Activated T-helper 1 cell treated with Interleukin-2 at 50 U/mL for 16 hours (primary cell): ENCODE measurements at places on chromosomes 12 and 14.

DNA sequence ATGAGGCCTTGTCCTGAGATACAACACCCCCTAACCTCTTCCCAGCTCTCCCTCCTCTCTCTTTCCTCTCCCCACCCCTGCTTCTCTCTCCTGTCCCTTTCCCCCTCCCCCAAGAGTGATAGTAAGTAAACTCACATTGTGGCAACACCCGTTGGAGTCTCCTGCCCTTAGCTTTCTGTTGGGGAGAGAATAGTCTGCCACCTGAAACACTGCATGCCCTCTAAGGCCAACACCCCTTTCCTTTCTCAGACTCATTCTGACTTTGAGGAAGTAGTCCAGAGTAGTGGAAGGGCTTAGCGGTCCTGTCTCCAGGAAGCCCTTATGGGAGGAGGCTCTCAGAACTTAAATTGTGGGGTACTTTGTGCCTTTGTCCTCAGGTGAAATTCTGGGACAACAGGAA lies 95.2 kb downstream of the PRKCH start:
- no peak for DNase-seq

DNA sequence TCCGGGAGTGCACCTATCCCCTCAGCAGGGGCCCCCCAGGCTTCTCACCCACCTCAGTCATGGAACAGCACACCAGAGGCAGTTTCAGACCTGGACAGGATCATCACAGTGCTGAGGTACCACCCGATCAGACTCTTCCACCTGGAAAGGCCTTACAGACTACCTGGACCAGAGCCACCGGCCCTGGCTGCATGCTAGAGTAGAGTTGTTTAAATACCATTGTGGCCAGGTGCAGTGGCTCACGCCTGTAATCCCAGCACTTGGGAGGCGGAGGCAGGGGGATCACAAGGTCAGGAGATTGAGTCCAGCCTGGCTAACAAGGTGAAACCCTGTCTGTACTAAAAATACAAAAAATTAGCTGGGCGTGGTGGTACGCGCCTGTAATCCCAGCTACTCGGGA lies 61.5 kb downstream of the TSPAN11 start:
- no peak for DNase-seq

- DNase-seq, result no peak
Measured at GRCh38 chr12:46459111-46459510, 86.5 kb upstream of the SLC38A2 start.

- DNase-seq, result no peak
Measured at GRCh38 chr12:50221228-50222008, 54.2 kb upstream of the CERS5 start.

DNA sequence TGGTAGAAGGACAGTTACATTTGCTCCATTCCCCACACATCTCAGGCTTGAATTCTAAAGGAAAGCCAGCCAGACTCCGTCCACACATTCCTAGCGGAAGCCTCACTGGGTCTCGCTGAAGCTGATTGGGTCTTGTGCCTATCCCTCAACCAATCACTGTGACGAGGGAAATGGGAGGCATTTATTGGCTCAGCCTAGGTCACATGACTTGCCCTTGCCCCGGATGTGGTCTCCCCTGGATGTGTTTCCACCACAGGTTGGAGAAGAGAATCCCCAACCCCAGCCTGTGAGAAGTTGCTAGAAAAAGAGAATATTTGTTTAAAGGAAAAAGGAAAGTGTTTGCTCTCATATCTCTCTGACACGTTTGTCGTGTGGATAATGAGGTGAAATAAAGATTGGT lies 93.4 kb downstream of the C12orf75 start:
- DNase-seq, result no peak

DNA sequence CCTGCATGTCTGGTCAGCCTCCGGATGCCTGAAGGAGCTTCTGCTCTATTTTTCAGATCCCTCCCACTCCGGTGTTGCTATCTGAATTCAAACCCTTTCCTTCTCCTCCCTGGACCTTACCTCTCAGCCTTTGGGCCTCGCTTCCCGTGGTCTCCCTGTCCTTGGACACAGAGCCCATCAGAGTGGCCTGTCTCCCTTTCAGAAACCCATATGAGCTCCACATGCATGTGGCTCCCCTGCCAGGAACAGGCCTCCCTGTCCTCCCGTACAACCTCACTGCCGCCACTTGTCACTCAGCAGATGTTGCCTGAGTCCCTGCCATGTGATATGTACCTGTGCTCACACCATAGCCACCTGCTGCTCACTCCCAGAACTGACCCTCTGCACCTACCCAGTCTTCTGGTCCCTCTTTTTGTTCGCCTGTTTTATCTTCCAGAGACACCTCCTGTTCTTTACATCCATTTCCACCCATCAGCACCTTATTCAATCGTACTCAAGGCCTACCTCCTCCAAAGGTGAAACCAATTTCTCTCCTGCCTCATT lies 182.5 kb downstream of the ZFP36L1 start:
- DNase-seq, result no peak

DNA sequence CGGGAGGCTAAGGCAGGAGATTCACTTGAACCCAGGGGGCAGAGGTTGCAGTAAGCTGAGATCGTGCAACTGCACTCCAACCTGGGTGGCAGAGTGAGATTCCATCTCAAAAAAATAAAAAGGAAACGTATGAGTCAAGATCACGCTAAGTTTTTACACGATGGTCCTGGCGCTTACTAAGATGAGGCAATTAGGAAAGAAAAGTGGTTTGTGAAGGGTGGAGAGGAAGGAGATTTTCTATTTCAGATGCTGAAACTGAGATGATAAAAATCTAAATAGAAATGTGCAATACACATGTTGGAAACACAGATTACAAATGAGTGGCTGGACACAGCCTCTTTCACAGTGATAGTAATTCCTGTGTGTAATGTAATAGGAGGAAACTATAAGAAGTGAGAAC lies 63.2 kb downstream of the KDM5A start:
- DNase-seq, result no peak

DNA sequence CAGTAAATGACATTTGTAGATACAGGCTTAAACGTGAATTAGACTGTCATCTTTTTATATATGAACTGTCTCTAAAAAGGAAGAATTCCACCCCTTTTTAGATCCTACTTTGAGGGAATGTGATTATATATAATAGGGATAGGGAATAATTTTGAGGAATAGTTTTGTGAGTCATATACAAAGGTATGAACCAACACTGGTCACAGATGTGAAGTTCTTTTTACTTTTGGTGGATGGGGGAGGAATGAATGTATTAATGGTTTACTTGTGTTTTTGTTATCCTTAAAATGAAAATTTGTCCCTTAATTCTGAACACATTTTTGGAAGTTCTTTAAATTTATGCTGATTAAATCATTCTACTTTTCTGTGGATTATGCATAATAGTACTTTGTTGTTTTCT lies 30.4 kb downstream of the FRS2 start:
- no peak for DNase-seq

- DNase-seq, result peak; percentile 10
Measured at GRCh38 chr12:75722714-75723200, 211.3 kb upstream of the KRR1 start.

DNA sequence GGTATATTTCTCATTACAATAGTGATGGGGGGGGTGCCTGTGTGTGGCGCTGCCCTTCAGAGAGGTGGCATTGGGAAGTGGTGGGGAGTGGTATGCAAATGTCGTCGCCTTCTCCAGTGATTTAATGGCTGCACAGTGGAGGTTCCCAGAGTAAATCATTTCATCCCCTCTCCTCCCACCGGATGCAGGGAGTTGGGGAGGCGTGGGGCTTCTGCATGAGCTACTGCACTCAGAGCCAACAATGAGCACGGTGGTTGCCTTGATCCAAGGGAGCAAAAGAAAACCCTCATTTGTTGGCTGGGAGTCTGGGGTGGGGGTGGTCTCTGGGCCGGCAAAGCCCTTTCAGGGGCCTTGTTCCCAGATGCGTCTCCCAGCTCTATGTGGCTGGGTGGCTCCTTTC lies 124.3 kb downstream of the AACS start:
- DNase-seq, result no peak

DNA sequence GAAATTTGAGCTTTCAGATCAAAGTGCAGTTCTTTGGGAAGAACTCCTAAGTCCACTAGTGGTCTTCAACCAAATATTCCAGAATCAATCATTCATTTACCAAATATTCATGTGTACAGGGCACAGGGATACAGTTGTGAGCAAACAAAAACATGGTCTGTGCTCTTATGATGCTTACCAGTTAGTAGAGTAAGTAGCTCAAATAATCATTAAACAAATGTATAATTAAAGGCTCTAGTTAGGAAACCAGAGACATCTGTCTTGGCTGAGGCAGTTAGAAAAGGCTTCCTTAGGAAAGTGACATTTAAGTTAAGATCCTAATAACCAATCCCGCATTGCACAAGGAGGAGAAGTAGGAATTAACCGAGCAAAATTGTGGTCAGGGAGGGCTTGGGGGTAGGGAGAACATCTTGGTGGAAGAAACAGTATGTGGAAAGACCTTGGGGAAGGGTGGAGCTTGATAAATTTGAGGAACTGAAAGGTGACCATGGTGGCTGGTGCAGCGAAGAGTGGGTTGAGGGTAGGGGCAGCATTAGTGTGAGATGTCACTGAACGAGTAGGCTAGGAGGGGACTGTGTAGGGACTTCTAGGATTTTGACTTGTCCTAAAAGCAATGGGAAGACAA lies 40.0 kb downstream of the PEBP1 start:
- no peak for DNase-seq

- no peak for DNase-seq
Measured at GRCh38 chr14:76236172-76237130, 84.7 kb downstream of the GPATCH2L start.

DNA sequence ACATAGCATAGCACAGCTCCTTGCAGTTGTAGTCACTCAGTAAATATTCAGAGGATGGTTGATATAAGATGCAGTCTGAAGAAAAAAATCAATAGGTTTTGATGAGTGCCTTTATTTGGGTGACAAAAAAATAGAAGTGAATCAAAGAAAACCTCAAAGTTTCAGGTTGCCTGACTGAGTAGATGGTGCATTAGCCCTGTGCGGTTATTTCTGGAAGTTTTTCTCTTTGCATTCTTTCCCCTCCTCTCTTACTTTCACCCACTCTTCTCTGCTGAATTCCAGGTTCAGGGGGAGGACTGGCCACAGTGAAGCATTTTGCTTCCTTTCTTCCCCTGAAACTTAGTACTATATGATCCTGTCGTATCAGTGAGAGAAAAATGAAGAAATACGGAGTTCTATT lies 28.6 kb downstream of the TRHDE start:
- DNase-seq, result no peak

DNA sequence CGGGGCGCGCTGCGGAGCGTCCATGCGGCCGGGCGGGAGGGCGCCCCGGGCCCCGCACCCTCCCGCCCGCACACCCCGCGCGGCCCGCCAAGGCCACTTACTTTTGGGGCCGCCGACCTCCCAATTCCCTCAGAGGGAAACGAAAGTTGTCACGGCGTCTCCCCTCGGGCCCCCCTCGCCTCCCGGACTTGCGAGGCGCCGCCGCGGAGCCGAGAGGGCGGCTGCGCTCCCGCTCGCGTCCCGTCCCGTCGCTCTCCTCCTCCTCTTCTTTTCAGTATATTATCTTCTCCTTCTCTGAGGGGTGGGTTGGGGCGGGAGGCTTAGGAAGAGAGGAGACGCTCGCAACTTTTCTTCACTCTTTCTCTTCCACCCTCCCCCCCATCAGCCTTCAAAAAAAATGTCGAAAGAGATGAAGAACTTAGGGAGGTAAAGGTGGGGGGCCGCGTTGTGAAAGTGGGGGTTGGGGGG lies 613 bp downstream of the DUSP16 start:
- DNase-seq, result no peak

DNA sequence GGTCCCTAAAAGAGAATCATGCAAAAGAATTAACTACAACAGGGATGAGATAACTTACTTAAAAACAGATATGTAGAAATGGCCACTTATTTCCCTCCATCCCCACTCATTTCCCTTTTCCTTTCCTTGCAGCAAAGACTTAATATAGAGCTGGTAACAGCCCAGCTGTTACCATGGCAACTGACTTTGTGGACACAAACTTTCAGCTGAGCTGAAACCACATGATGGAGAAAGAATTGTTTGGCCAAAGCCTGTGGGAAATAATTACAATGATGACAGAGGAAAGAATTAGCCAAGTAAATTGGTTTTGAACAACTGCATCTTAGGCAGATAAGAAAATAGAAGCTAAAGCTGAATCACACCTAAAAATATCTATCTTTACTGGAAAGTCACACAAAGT lies 364.9 kb downstream of the GALC start:
- DNase-seq, result no peak

GRCh38 chr14:88029500-88029899 lies 24.6 kb downstream of the GPR65 start:
- no peak for DNase-seq

DNA sequence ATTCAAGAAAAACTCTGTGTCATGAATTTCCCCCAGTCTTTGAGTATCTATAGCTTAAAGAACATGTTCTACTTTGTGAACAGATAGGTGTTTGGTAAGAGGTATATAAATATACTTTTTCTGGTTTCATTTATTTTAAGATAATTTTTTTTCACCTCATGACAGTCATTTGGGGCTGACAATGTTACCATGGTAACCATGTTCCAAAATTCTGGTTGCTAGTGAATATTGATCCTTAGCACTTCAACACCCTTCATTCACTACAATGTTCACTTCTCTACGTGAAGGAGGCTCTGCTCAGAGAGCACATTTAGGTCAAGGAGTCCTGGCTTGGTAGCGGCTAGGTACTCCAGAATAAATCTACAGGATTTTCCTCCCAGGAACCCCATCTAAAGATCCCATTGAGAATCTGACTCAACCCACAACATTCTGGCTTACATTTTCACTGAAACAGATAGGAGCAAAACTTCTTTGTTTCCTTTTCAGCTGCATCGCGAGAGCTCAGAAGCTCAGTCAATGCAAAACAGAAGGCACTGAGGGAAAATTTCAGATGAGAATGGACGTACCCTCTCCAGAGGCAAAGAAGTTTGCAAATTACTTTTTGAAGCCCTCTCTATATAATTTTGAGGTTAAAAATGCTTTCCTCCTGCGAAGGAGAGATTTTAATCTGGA lies 93.6 kb downstream of the ARF6 start:
- no peak for DNase-seq

- DNase-seq, result no peak
Measured at GRCh38 chr14:104195878-104196277, 57.5 kb downstream of the KIF26A start.

- DNase-seq, result no peak
Measured at GRCh38 chr12:124523071-124523470, 44.3 kb downstream of the NCOR2 start.
